ENCODE measurements at places on chromosomes 7 and 10.

GRCh38 chr10:62813981-62814380 lies 2.2 kb downstream of the EGR2 start:
- peaks cover 42% of the 10 kb centered on the region for H3K27me3 ChIP-seq
- no peak overlapping the region for H3K27ac ChIP-seq
- peaks cover 72% of the 10 kb centered on the region for H3K4me1 ChIP-seq
- DNase-seq = no peak

DNA sequence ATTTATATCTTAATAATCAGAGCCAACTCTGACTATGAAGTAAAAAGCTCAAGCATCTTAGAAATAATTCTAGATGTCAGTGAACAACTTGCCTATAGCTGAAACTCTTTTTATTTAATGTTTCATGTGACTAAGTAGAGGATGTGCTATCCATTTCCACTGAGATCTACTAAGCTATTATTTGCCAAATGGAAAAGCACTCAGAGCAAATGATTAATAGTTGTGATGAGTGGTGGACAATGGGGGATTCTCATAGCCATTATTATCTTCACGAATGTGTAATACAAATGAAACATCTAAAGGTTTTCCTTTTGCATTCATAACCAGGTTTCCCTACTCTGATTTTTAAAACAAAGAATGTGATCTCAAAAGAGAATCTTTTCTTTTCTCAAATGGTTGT lies 126.6 kb upstream of the GNAI1 start:
- no peaks in the 10 kb centered on the region for H3K27me3 ChIP-seq
- no peak overlapping the region for H3K4me3 ChIP-seq
- H3K27ac ChIP-seq = no peak overlapping the region
- H3K4me1 ChIP-seq = no peaks in the 10 kb centered on the region

DNA sequence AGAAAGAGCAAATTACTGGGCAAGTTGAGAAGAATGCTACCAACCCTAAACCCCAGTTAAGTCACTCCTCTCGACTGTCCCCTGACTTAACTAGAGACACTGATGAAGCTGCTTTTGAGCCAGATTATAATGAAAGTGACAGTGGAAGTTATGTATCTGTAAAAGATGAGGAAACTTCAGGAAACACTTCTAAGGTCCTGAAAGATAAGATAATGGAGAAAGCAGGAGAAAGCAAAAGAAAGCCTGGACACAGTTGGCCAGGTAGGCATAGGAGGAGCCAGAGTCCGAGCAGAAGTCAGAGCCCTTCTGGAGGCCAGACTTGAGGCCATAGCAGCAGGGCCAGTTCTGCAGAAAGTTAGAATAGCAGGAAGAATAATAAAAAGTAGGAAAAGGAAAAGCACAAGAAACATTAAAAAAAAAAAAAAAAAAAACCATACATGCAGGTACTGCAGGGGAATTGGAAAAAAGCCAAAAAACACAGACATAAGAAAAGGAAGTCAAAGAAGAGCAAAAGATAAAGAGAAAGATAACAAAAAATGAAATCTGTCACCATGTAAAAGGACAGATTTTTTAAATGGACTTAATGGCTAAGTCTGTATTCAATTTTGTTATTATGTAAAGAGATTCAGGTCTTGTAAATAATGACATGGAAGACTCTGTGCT lies 101.0 kb upstream of the KCNMA1 start:
- peaks cover 6% of the 10 kb centered on the region for H3K4me1 ChIP-seq
- H3K4me3 ChIP-seq = no peak overlapping the region
- DNase-seq = no peak
- H3K27me3 ChIP-seq = peaks cover 16% of the 10 kb centered on the region
- H3K27ac ChIP-seq = no peak overlapping the region

DNA sequence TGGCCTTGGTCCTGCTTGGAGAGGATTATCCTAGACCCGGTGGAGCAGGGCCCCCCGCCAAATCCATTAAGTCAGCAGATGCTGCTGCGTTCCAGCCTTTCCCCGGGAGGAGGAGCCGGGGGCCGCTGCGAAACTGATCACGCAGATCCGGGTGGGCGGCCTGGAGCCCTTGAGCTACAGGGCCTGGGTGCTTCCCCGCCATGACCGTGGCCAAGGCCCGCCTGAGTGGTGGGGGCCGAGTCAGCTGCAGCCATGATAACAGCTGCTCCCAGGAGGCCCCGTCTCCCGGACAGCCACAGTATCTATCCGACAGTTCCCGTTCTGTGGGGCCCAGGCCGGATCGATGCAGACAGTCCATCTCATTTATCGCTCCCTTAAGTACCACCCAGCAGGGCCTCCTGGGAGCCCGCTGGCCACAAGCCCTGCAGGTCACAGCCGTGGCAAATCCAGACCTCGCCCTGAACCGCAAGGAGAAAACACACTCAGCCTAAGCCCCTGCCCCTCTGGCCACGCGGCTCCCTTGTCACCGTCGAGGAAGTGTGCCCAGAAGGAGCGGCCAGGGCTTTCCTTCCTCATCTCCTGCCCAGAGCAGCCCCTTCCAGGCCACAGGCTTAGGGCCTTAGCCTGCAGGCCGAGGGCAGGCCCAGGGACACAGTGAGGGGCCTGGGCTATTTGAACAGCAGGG lies 34.4 kb upstream of the SLC29A4 start:
- peaks cover 8% of the 10 kb centered on the region for H3K27me3 ChIP-seq
- H3K36me3 ChIP-seq = no peaks in the 10 kb centered on the region
- DNase-seq = no peak
- no peak overlapping the region for H3K27ac ChIP-seq

DNA sequence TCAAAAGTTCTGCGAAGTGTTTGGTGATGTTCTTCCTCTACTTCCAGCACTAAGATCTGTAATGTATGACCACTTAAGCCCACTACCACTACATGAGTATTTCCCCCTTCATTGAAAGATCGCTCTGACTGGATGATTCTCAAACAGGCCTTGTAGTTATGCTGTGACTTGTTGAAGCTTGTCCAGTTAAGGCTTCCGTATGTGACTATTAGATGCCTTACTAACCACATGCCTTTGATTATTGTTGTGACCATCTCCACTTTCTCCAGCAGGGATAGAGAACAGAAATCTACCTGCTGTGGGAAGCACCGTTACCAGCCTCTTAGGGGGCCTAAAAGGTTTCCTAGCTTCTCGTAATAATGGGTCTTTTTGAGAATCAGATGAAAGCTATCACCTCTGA lies 81.1 kb downstream of the NOC3L start:
- H3K4me1 ChIP-seq = peaks cover 7% of the 10 kb centered on the region
- DNase-seq = no peak
- H3K27ac ChIP-seq = no peak overlapping the region

DNA sequence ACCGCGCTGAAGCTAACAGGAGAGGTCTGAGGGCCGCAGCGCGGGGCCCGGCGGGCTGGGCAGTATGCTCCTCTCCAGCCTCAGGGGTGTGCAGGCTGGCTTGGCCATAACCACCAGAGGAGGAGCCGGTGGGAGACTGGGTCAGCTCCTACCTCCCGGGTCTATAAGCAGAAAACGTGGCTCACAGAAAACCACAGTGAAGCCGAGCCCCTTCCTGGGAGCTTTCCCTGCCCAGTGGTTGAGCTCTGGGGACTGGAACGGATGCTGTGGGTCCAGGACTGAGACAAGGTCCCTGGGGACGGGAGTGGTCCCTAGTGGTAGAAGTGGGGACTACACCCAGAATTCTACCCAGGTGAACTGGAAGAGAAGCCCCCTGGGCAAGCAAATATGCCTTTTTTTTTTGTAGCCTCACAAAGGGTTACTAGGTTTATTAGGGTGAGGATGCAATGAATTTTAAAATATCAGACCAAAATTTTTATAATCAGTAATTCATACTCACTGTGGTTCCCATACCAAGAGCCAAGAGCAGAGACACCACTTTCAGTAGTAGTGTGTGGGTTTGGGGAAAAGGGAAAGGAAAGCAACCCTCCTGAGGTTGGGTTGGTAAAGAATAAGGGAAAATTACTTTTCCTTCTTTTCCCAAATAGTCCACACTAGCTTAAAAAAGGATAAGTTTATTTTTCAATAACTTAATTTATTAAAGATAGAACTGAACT lies 67.9 kb upstream of the PRKCQ start:
- no peak overlapping the region for H3K27ac ChIP-seq
- H3K36me3 ChIP-seq = no peaks in the 10 kb centered on the region
- peak overlapping the region; percentile 20 for H3K4me3 ChIP-seq
- peak; percentile 68 for DNase-seq
- H3K4me1 ChIP-seq = peaks cover 20% of the 10 kb centered on the region
- peaks cover 2% of the 10 kb centered on the region for H3K27me3 ChIP-seq

DNA sequence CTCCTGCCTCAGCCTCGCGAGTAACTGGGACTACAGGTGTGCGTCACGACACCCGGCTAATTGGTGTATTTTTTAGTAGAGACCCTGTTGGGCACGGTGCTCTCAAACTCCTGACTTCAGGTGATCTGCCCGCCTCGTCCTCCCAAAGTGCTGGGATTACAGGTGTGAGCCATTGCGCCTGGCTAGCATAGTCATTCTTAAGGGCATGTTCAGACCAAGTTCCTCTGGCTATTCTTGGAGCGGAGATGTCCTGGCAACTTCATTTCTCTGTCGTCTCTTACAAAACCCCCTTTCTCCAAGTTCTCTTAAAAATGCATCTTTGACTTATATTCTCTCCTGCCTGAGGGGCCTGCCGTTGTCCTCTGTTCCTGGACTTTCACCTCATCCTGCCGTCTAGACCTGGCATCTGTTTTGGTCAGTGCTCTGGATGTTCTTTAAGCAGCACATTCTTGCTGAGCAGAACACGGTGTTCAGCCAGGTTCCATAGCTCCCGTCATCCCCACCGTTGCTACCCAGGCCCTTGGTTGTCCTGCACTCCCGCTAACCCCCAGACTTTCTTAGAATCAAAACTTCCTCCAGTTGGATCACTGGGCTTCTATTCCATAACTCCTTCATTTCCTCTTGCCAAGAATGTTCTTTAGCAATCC lies 509.9 kb upstream of the GALNT17 start:
- no peak overlapping the region for H3K27ac ChIP-seq
- no peaks in the 10 kb centered on the region for H3K4me1 ChIP-seq
- peaks cover 6% of the 10 kb centered on the region for H3K27me3 ChIP-seq
- H3K36me3 ChIP-seq = no peaks in the 10 kb centered on the region
- H3K4me3 ChIP-seq = no peak overlapping the region
- no peak for DNase-seq

GRCh38 chr7:126370038-126370668 lies 882.6 kb downstream of the GRM8 start:
- no peak overlapping the region for H3K27ac ChIP-seq
- H3K4me1 ChIP-seq = no peaks in the 10 kb centered on the region
- no peaks in the 10 kb centered on the region for H3K36me3 ChIP-seq
- H3K4me3 ChIP-seq = no peak overlapping the region

DNA sequence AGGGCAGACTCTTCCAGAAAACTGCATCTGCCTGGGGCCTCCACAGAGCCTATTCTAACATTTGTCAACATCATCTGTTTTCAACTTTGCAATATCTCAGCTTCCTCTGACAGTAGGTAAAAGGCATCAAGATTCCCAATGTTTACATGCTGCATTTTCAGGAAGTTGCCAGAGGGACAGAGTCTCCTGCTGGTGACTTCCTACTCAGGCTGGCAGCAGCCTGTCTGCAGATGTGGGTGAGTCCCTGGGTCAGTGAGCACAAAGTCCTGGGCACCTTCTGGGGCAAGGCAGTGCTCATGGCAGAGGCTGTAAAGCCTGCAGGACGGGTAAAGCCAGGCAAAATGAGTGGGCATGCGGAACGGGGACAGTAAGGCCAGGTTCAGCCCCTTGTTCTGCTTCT lies 69.4 kb downstream of the EBF3 start:
- no peak overlapping the region for H3K4me3 ChIP-seq
- no peaks in the 10 kb centered on the region for H3K36me3 ChIP-seq
- no peaks in the 10 kb centered on the region for H3K4me1 ChIP-seq
- DNase-seq = no peak

- peaks cover 6% of the 10 kb centered on the region for H3K36me3 ChIP-seq
- no peaks in the 10 kb centered on the region for H3K27me3 ChIP-seq
- H3K4me3 ChIP-seq = no peak overlapping the region
- no peak overlapping the region for H3K27ac ChIP-seq
- H3K4me1 ChIP-seq = no peaks in the 10 kb centered on the region
Measured at GRCh38 chr10:12322583-12323131, 26.7 kb upstream of the CAMK1D start.

DNA sequence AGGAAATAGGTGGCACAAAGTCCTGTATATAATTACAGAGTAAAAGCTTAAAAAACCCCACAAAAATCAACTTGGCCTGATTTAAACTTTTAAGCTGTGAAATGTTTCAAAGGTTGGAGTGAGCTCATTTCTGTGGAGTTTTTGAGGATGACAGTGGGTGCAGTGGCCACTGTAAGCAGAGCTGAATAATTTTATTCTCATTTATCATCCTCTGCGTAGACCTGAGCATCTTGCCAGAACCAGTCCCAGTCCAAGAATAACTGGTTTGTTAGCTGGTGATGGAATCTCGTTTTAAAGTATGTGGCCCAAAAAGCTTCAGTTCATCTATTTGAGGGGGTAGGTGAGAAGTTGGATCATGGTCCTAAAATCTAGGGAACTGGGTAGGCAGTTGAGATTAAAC lies 4.4 kb downstream of the BMPER start:
- H3K4me1 ChIP-seq = no peaks in the 10 kb centered on the region
- no peaks in the 10 kb centered on the region for H3K36me3 ChIP-seq
- DNase-seq = no peak
- H3K27me3 ChIP-seq = peaks cover 37% of the 10 kb centered on the region
- no peak overlapping the region for H3K4me3 ChIP-seq

DNA sequence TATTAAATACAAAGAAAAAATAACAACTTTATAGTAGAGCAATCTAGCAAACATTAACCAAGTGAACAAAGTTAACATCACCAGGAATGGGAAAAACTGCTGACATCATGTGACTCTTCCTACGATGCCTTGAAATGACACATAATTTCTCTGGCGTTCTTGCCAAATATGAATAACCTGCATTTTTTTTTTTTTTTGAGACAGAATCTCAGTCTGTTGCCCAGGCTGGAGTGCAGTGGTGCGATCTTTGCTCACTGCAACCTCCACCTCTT lies 126.5 kb upstream of the VKORC1L1 start:
- H3K4me1 ChIP-seq = peaks cover 4% of the 10 kb centered on the region
- no peak for DNase-seq
- H3K36me3 ChIP-seq = peaks cover 9% of the 10 kb centered on the region

- no peaks in the 10 kb centered on the region for H3K4me1 ChIP-seq
- H3K36me3 ChIP-seq = no peaks in the 10 kb centered on the region
- no peaks in the 10 kb centered on the region for H3K27me3 ChIP-seq
- no peak overlapping the region for H3K4me3 ChIP-seq
Measured at GRCh38 chr7:21653623-21654022, 110.8 kb downstream of the DNAH11 start.

DNA sequence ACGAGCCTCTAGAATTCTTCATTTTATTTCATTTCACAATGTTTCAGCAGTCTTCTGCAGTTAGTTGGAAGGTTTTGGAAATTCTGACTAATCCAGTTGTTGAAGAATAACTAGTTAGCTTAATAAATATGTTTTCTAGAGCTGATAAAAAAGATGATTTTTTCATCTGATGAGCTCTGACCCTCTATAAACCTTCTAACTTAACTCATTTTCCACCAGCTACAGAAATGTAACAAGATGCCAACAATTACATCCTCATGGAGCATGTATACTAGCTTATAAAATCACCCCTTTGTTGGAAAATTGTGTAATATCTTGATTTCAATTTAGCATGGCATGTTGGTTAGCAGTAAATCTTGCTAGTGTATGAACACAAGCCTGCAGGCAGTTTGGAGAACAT lies 33.1 kb downstream of the KAT6B start:
- DNase-seq = no peak
- peaks cover 9% of the 10 kb centered on the region for H3K36me3 ChIP-seq
- no peak overlapping the region for H3K27ac ChIP-seq
- H3K27me3 ChIP-seq = no peaks in the 10 kb centered on the region
- peaks cover 18% of the 10 kb centered on the region for H3K4me1 ChIP-seq
- H3K4me3 ChIP-seq = no peak overlapping the region

GRCh38 chr10:14839305-14839695 lies 1.2 kb downstream of the HSPA14 start:
- H3K4me3 ChIP-seq = peak overlapping the region; percentile 97
- no peak for DNase-seq
- peak overlapping the region; percentile 97 for H3K27ac ChIP-seq
- peaks cover 47% of the 10 kb centered on the region for H3K36me3 ChIP-seq
- H3K27me3 ChIP-seq = no peaks in the 10 kb centered on the region
- peaks cover 17% of the 10 kb centered on the region for H3K4me1 ChIP-seq
